ENCODE measurements at places on chromosomes 7 and 10.
A peak's percentile ranks its signal among the peaks of the same experiment; 100 is the strongest.

DNA sequence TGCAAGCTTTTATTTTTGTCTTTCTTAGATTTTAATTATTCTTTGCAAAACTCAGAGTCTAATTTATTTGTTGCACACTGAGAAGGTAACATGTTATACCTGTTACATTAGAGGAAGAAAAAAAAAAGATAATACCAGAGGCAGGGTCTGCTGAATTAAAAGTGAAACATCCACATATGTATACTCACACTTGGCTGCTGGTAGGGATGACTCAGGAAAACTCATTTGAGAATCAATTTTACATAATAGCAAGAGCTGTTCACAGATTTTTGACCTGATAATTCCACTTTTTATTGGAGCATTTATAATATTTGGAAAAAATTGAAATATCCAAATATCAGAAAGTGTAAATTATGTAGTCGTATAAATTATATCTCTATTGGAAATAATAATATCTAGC is 78.1 kb upstream of the CCDC6 start:
- no peak for DNase-seq

GRCh38 chr7:610531-611280 is 91.1 kb upstream of the PDGFA start:
- DNase-seq = no peak

DNA sequence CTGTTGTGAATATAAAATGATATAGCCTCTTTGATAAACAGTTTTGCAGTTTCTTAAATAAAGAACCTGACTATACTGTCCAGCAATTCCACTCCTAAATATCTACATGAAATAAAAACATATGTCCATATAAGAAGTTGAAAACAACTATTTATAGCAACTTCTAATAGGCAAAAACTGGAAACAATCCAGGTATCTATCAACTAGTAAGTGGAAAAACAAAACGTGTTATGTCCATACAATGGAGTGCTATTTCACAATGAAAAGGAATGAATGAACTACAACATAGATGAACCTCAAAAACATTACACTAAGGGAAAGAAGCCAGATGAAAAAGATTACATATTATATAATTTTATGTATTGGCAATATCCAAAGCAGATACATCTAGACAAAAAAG is 268.9 kb downstream of the CSTF2T start:
- DNase-seq = no peak

DNA sequence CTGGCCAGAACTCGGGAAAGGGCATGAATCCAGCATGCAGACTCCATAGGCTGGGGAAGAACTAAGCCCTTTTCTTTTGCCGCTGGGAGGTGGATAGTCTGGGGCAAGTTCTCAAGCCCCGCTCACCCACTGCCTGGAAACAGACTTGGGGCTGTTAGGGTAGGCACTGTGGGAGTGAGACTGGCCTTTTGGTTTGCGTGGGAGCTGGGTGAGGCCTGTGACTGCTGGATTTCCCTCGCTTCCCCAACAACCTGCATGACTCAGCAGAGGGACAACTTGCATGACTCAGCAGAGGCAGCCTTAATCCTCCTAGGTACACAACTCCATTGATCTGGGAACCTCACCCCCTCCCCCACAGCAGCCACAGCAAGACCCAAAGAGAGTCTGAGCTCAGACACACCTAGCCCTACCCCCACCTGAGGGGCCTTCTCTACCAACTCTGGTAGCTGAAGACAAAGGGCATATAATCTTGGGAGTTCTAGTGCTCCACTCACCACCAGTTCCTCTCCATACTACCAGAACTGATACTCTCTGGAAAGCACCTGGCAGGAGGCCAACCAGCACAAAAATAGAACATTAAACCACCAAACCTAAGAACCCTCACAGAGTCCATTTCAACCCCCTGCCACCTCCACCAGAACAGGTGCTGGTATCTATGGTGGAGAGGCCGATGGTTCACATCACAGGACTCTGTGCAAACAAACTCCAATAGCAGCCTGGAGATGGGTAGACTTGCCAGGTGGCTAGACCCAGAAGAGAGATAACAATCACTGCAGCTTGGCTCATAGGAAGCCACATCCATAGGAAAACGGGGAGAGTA is 81.4 kb upstream of the LAMB4 start:
- peak; percentile 2 for DNase-seq

DNA sequence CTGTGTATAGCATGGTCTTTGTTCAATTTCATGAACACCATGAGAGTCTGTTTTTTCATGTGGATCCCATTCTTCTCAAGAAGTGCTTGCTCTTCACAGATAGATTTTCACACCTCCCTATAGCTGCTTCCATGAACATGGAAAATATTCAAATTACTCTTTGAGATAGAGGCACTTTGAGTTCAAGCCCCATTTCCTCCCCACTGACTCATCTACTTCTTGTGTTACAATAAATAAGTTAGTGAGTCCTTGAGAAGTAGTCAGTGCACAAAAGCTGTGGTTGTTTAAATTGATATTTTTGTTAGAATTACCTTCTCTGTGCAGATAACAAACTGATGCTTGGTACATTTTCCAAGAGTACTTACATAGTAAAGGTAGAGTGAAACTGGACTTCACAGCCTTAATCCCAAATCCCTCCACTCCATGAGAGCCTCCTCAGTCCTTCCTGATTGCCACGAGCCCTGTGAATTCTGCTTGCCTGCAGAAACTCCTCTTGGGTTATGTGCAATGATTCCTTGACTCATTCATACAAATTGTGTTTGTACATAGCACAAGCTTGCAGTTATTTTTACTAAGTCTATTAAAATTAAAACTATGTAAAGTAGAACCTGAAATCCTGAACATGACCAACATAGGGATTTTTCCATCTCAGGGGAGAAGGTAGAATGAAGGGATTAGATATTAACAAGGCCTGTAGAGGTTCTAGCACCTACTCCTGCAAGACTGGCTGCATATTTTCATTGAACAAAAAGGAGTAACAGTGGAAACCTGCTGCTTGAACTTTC is 496.2 kb downstream of the TNS3 start:
- DNase-seq = no peak

GRCh38 chr10:226018-226417 is 90.8 kb downstream of the ZMYND11 start:
- no peak for DNase-seq

DNA sequence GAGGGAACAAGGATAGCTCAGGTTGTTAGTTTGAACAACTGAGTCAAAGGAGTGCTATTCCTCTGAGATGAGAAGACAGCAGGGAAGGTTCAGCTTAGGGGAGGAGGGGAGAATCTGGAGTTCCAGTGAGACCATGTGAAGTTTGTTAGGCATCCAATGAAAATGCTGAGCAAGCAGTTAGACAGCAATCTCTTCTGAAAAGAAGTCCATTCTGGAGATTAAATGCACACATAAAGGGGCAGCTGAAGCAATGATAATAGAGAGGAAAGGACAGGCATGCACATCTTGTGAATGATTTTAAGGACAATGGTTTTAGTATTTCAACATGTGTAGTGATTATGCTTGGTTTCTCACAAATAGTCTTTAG is 89.7 kb upstream of the GHITM start:
- DNase-seq = no peak

DNA sequence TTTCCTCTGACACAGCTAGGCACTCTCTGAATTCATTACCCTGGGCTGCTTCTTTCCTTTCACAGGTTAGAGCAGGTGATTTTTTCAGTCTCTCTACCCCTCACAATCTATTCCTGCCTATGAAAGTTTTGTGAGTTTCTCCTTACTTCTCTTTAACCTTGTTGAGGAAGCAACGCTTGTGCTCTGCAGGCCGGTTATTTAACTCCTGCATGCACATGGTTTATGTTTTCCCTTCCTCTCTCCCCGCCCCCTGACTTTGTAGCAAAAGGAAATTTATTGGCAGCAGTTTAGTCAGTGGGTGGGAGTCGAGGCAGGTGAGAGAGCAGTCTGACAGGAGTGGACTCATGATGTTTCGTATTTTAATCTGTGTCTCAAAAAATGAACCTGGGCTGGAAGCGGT is 91.9 kb downstream of the CELF2 start:
- DNase-seq = no peak

DNA sequence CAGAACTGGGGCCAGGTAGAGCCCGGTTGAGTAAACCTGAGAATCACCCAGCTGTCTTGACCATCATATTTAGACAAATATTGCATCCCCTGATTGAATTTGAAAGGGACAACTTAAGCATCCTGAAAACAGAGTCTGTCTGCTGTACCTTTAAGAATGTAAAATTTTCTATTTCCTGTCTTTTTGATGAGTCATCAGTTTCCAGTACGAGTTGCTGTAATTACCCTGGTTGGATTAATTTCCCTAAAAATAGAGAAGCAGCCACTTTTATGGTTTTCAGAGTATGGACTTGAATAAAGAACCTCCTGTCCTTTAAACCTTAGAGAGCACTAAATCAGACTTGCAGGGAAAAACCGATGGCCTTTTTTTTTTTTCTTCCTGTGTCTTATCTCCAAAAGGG is 164.6 kb upstream of the SH2B2 start:
- DNase-seq = no peak

- no peak for DNase-seq
These were observed 23.9 kb downstream of the SEM1 start for GRCh38 chr7:96685755-96686154.

DNA sequence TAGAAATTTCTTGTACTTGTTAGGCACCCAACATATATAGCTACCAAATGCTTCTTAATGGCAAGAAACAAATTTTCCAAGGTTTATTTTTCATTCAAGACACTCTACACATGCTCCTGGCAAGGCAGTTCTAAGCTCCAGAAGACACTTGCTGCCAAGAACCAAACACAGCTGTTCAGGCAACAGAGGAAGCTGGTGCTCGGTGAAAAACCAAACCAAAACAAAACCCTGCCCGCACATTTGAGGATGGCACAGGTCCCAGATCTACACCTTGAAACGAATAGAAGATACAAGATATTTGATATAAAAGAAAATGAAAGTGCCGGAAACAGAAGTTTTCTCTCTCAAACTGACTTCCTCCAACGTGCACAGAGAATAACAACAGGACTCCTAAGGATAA is 4.9 kb upstream of the DNTT start:
- DNase-seq = no peak

GRCh38 chr10:33938001-33938400 is 603.5 kb upstream of the NRP1 start:
- DNase-seq = no peak

- DNase-seq = no peak
These were observed 38.6 kb downstream of the TRIL start for GRCh38 chr7:28919510-28919909.

DNA sequence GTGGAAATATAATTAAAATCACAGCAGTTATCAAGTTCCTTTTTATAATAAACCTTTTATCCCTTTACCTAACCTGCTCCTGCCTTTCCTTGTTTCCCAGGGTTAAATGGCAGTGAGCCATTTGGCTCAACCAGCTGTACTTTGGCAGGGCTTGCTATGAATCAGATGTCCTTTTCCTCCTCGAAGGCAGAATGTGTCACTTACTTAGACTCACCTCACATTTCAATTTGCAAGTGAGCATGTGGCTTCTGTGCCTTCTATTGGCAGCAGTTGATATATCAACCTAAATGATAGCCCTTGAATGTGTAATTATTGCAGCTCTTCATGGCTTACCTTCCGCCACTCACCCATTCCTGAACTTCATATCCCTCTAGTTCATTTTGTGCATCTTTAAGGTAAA is 301.7 kb downstream of the CSTF2T start:
- DNase-seq = no peak

DNA sequence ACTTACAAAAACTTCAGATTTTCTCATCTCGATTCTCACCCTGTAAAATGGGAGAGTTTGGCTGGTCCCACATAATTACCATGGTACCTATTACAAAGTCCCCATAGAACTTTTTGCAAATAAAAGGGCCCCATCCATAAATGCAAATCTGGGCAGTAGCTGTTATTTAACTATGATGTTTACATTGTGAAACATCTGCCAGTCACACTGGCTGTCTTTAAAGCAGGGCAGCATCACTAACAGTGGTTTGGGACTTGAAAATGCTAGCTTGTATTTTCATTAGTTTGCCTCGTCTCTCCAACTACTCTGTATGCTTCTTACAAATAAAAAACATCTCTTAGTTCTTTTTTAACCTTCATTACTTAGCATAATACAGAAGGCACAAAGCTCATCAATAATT is 240.7 kb downstream of the FZD1 start:
- DNase-seq = no peak

GRCh38 chr10:84341983-84342382 is 13.6 kb downstream of the CCSER2 start:
- no peak for DNase-seq

DNA sequence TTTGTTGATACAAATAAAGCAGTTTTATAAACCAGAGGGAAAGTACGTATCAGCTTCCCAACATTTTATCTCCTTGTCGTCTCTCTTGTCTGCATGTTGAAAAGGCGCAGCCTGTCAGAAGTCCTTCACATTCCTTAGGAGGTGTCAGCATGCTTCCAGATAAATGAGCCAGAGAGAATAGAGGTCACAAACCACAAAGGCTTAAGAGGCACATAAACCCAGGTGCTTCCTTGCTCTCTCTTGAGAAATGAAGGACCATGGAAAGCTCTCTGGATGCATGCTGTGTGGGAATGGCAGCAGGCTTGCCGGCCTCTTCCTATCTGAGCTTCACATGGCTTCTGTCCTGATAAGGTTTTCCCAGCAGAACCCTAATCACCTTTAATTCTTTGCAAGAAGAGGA is 448.5 kb downstream of the XPNPEP1 start:
- no peak for DNase-seq

- no peak for DNase-seq
These were observed 4.1 kb upstream of the CALML5 start for GRCh38 chr10:5503477-5503835.

DNA sequence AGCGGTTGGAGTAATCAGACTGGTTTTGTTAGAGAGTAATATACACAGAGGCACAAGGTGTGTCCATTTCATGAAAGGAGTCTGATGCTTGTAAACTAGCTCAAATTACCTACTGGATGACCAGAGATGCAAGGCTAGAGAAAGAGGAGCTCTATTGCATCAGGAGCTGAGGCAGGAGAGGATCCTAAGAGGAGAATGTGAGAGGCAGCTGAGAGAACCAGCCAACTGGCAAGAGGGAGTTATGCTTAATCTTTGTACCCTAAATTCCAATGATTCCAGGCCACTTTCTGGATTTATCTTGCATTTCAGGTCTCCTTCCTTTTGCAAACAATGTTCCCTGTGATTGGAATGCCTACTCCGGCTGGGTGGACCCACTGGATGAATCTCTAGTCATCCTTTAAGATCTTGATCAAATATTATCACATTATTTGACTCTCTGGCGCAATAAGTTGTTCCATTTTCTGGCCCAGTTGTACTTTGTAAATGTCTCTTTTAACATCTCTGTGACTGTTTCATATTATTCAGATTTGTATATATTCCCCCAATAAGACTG is 57.5 kb upstream of the PTPN12 start:
- DNase-seq = no peak

GRCh38 chr10:88553116-88553752 is 29.9 kb downstream of the RNLS start:
- DNase-seq = peak; percentile 29
